ENCODE measurements at places on chromosomes 5 and 9.

DNA sequence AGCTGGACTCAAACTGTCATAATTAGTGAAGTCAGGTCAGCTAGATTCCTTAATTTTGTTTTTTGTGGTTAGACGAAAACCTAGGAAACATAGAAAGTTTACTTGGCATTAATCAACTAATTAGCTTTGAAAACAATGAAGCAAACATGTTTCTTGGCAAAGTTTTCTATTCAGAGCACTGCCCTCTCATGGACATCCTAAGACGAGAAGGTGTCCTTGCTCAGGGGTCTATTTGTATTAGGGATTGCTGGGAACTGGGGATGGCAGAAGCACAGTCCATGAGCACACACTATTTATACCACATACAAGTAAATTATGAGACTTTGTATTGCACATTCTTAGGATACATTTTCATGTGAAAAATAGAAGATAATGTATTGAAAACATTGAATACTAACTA lies 49.7 kb downstream of the POC5 start:
- DNase-seq, result no peak

- DNase-seq, result no peak
Measured at GRCh38 chr9:128528445-128529160, 23.8 kb upstream of the SPTAN1 start.

- no peak for DNase-seq
Measured at GRCh38 chr5:151218177-151218576, 5.7 kb downstream of the CCDC69 start.

DNA sequence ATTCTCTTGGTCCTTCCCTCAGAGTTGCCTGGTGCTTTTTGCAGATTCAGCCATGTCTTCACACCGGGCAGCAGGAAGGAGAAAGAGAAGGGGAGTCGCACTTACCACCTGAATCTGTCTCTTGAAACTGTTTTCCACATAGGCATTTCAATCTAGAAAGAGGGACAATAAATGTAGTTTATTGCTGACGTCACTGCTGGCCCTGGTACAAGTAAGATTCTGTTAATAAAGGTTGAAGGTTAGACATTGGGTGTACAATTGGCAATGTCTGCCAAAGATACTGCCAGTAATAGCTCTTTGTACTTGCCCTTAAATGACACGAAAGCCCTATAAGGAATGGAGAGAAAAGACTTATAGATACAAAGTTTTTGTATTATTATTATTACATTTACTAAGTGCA lies 72.8 kb downstream of the MEGF10 start:
- no peak for DNase-seq

DNA sequence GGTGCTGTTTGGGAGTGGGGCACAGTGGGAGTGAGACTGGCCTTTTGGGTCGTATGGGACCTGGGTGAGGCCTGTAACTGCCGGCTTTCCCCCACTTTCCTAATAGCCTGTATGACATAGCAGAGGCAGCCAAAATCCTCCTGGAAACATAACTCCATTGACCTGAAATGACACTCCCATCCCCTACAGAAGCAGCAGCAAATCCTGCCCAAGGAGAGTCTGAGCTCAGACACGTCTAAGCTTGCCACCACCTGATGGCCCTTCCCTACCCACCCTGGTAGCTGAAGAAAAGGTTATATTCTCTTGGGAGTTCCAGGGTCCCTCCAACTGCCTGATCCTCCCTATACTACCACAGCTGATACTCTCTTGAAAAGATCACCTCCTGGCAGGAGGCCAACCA lies 179.8 kb upstream of the ARRDC3 start:
- DNase-seq, result no peak

DNA sequence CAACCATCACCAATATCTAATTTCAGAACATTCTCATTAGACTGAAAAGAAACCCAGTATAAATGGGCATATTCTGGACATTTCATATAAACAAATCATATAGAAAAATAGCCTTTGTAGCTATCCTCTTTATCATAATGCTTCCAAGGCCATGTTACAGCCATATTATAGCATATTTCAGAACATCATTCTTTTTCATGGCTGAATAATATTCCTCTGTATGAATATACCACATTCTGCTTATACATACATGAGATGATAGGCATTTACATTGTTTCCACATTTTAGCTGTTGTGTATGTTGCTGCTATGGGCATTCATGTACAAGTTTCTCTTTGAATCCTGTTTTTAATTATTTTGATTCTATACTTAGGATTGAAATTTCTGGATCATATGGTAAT lies 167.0 kb downstream of the FBXL17 start:
- no peak for DNase-seq

DNA sequence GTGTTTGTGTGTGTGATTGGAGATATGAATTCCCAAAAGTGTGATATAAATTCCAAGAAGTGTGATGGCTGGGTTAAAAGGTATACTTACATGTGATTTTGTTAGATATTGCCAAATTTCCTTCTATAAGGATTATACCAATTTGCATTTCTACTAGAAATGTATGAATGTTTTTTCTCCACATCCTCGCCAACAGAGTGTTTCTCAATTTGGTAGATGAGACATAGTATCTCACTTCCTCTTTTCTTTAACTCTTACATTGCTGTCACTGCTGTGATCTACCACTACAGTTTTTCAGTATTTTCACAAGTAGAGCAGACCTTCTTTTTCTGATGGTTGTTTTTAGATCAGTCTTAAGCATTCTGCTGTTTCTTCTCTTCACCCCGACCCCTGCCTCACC lies 111.3 kb downstream of the FER start:
- peak; percentile 84 for DNase-seq

DNA sequence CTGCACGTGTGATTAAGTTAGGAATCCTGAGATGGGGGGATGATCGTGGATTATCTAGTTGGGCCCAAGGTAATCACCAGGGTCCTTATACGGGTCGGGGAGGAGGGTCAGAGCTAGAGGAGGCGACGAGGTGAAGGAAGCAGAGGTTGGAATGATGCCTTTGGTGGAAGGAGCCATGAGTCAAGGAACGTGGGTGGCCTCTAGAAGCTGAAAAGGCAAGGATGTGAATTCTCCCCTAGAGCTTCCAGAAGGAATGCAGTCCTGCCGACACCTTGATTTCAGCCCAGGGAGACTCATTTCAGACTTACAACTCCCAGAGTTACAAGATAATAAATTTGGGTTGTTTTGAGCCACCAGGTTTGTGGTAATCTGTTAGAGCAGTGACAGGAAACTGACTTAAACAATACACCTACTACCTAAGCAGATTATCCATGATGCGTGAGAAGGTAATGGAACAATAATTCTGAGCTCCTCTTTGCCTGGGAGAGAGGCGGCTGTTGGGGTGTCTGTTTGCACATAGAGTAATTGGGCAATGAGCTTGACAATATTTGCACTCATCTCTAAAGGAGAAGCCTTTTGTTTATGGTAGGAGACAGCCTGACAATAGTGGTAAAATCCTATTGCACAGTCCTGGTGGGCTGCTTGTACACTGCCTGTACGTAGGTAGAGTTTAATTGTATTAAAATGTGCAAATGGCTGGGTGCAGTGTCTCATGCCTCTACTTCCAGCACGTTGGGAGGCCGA lies 129.3 kb upstream of the IER5L start:
- no peak for DNase-seq

DNA sequence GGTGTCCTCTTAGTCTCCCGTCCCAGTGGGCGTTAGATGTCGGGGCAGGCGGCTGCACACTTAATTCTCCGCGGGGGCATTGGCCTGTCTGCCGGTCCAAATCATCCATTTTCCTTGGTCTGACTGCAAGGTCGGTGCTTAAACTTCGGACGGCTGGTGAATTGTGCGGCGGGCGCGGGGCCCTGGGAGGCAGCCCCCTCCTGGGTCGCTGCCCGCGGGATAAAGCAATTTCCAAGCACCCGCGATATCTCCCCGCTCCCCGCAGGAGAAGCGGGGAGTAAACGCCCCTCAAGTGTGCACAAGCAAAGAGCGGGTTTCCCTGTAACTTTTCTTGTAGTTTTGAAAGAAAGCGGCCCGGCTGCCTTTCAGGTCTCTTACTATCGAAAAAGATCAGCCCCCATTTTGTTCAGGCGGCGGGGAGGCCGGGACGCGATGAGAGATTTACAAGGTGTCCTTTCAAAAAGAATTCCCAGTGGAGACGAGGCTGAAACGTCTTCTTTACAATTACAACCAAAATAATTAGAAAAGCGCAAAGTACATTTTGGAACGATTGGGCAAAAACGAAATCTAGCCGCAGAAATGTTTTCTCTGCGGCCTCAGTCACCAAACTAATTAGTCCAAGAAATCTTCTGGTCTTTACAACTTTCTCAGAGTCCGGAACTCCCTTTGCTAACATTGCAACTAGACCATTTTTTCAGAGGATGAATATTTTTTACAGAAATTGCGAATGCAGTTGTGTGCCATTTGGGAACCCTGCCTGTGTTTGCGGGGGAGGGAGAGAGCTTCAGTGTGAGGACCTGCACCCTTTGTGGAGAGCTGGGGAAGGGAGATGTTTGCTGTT lies 1.8 kb downstream of the IRX1 start:
- no peak for DNase-seq

GRCh38 chr9:75685062-75685461 lies 205.4 kb upstream of the PCSK5 start:
- no peak for DNase-seq

DNA sequence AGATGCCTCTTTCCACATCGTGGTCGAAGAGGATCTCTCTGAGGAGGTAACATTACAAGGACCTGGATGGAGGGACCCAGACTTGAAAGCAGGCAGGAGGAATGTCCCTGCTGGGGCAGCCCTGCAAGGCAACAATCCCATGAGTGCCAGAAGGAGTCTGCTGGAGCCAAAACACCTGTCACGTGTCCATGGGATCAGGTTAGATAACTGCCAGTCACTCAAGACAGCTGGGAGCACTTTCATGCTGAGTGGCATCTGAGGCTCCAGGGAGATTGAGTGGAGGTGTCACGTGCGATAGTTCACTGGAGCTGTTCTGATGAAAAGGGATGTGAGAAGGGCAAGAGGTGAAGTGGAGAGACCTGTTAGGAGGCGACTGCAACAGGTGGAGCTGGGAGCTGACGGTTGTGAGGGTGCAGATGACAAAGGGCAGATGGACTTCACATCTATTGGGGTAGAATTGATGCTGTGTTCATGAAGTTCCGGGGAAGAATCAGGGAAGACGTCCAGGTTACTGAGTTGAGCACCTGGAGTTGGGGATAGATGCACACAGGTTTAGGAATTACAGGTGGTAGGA lies 68.4 kb downstream of the ICE1 start:
- DNase-seq, result no peak

DNA sequence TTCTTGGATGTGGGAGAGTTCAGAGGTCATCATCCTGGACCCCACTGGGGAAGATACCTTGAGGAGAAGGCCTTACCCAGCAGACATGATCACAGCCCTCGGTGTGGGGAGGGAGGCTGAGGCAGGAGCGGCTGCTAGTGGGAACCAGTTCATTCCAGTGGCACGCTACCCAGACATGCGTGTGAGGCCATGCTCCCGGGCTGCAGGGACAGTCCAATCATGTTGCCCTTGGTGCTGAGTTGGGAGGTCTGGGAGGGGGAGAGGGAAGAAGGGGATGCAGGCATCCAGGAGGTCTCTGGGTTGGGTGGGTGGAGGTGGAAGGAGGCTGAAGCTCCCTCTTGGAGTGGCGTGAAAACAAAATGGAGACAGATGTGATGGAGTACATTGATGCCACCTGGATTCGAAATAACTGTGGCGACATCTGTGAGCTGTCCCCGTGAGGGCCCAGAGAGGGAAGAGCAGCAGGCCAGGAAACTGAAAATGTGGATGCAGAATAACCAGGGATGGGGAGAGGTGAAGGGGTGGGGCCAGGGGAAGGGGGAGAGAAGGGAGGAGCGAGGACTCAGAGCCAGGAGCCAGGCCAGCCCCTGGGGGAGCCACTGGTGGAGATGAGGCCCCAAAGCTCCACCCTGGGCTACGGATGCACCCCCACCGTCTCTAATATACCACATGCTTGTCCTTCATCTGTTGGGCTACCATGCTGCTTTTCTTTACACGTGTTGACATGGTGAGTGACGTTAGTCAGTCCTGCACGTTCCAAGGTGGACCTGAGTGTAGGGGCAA lies 16.2 kb downstream of the NDUFS6 start:
- DNase-seq, result no peak

DNA sequence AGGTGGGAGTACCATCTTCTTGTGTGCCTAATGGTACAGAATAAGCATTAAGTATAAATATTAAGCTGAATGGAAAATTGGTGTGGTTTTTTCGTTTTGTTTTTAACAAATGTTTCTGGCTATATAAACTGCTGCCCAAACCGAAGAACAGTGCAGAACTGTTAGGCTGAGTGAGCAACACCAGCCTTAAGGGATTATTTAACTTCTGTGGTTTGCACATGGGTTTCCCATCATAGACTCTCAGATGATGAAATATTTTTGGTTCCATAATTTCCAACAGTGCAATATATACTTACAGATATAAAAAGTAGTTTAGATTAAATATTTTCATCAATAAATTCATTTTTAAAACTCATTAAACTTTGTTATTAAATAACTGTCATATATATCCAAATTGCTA lies 16.4 kb downstream of the C5orf63 start:
- no peak for DNase-seq

DNA sequence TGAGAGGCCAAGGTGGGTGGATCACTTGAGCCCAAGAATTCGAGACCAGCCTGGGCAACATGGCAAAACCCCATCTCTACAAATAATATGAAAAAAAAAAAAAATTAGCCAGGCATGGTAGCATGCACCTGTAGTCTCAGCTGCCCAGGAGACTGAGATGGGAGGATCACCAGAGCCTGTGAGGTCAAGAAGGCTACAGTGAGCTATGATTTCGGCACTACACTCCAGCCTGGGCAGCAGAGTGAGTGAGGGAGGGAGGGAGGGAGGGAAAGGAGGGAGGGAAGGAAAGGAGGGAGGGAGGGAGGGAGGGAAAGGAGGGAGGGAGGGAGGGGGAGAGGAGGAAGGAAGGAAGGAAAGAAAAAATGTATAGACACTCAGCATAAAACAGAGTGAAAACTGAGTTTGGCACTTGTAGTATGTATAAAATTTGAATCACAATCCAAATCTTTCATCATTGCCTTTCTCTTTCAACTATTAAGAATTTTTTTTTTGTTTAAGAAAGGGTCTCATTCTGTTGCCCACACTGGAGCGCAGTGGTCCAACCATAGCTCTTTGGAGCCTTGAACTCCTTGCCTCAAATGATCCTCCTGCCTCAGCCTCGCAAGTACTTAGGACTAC lies 27.8 kb downstream of the SERINC5 start:
- no peak for DNase-seq

Data from suppressor macrophage (primary cell).